ENCODE measurements at places on chromosomes 12 and 14.

- DNase-seq: no peak
Observed at GRCh38 chr12:46650688-46651087, 175.1 kb downstream of the SLC38A4 start.

GRCh38 chr12:13538136-13538535, 341.6 kb downstream of the EMP1 start:
- DNase-seq: no peak

DNA sequence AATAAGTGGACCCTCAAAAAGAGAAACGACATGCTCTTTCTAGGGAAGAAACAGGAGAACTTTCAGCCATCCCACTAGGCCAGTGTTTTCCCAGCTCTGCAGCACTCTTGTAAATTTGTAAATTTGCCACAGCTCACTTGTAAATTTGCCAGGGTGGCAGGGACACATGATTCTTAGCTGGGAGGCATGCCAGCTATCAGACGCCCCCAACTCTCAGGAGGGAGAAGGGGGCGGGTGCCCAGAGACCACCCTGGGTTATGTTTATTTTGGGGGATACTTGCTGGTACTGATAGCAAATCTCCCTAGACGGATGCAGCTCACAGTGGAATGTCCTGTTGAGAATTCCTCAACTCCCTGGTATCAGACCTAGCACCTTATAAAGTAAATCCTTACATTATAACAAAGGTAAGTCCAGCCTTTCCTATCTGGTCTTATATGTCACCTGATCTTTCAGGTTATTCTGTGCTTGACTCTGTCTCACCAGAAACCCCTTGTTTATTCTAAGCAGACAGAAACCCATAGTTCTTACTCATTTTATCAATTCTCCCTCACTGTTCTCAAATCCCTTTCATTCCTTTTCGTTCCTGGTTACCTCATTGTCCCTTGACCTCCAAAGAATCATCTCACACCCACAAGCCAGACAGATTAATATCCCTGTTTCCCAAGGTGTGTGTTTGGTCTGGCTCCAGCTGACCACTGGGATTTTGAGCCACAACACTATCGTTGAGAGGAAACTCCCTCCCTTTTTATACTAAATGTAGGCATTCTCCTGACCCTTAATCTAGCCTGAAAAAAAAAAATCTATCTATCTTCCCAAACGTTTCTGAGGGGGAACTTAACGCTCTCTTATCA, 69.3 kb upstream of the HMGA2 start:
- no peak for DNase-seq

DNA sequence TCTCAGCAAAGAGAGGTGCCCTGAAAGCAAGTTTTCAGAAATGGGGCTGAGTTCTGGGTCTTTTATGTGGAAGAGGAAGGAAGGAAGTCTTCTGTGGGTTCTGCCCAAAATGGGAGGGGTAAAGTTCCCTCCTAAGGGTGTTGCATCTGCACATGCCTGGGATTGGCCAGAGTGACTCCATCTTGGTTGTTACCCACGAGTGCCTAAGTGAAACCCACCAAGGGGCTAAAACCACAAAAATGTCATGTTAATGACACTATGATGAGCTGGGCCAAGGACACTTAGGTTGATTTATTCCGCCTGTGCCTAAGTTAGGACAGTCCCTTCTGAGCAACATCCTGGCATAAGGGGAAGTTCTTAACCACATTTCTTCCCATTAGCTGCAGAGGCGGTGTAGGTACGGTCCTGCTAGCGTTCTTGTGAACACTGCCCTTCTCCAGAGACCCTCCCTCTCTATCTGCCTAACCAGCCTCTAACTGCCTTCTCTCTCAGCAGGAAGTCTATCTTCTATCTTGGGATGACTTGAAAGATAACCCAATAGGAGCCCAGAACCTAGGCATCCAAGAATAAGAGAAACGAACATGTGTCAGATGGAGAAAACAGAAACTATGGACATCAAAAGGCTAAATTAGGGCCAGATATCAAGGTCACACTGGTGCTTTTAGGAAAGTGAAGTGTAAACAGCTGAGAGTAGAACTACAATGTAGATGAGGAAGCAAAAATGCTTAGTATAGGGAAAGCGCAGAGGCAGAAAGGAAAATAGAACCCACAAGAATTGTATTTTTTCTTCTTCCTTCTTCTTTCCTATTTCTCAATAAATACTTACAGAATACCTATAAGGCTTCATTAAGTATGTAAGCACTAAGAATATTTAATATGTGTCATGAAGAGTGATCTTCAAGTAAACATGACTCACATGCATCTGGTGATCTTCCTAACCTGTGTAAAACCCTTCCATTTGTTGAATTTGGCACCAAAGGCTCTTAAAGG, 104.2 kb upstream of the AMN1 start:
- peak; percentile 15 for DNase-seq

DNA sequence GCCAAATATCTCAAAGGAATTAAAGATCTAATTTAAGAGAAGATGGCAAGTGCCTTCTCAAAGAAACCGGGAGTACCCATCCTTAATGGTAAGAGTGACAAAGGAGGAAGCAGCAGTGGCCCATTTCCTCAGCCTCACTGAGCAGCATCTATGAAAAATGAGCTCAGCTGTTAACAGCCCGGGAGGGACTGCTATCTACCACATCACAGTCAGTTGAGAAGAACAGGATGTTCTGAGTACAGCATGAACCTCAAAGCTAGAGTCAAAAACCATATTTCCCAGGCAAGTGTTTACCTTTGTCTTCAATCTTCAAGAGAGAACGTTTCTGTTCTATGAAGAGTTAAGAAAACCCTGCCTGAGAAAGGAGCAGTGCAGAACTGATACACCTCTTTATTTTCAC, 115.0 kb downstream of the BTG1 start:
- peak; percentile 17 for DNase-seq

DNA sequence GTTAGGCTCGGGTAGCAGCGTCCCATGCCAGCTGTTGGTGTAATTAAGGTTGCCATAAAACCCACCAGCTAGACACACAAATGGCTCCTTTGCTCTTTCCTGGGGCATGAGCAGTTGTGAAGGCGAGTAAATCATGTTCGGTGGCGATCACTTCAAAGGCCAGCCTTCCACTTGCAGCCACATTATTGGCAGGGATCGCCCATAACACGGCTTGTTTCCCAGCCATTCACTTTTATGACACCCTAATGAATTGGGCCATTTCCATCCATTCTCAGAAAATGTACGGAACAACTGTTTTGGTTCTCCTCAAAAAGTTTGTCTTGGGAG, 63.4 kb downstream of the BEGAIN start:
- DNase-seq: no peak

DNA sequence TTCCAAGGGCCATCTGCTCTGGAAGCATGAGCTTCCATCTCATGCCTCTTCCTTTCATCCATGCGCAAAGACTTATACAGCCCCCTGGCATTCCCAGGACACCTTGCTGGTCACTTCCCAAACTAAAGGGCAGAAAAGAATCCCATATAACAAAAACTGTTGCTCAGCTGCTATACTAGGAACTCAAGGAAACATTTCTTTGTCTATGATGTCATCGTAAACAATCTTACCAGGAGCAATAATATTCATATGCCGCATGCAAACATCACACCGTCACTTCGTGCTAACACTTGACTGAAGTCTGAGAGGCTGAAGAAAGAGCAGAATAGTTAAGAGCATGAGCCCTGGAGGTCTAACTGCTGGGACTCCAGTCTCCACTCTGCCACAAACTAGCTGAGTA, 50.5 kb upstream of the CDKN3 start:
- no peak for DNase-seq

GRCh38 chr12:80269803-80270552, 170.6 kb downstream of the OTOGL start:
- no peak for DNase-seq

GRCh38 chr12:130438243-130438620, 100.5 kb downstream of the PIWIL1 start:
- no peak for DNase-seq

DNA sequence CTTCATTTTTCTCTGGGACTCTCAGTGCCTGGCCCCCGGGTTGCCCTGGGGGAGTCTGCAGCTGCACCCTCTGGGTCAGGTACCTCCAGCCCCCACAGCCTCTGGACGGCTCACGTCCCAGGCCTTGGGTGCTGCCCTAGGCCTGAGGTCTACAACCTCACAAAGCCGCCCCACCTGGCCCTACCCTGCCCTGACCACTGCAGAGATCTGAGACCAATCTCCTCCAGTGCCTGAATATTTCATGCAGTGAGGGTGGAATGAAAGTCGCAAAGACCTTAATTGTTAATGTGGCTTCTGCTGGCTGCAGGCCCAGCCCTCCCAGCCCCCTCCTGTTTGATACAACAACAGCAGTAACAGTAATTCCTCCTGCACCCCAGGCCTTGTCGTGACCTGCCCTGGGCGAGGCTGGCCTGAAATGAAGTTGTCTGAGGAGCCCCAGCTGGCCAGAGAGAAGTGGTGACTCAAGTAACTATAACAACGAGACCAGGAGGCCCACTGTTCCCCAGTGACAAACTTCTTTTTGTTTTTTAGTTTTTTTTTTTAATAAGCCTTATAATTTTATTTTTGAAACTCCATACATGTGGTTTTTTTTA, 8.8 kb upstream of the CCDC85C start:
- DNase-seq: no peak

- no peak for DNase-seq
Observed at GRCh38 chr14:20295067-20295466, 10.7 kb downstream of the TTC5 start.

- DNase-seq: no peak
Observed at GRCh38 chr14:25899197-25899596, 698.6 kb downstream of the NOVA1 start.

GRCh38 chr14:54589076-54589475, 22.1 kb downstream of the SAMD4A start:
- DNase-seq: no peak

DNA sequence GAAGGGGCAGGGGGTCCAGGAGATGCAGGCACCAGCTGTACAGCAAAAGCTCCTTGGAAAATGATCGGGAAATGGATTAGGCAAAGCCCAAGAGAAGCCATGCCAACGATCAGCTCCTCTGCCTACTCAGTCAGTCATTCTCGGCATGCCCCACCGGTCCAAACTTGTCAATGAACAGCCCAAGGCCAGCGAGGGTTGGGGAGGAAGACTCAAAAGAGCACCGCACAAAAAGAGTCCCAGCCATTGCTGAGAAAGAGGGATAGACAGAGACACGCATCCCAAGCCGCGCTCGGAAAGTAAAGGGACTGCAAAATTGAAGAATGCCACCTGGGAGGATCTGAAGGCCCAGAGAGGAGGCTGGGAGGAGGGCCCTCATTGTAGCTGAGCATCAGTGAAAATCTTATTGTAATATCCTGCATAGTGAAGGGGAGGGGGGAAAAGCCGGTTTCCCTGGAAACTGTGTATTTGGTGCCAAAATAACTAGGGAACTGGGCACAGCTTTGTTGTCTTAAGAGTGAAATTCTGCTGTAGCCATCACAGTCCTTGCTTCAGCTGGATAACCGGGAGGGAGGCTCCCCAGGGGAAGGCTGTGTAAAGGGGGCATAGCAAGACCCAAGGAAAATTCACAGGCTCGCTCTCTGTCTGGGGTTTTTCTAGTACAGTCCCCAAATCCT, 4.7 kb downstream of the KDM2B start:
- DNase-seq: no peak

- no peak for DNase-seq
Observed at GRCh38 chr12:42893803-42894202, 304.3 kb upstream of the PRICKLE1 start.

DNA sequence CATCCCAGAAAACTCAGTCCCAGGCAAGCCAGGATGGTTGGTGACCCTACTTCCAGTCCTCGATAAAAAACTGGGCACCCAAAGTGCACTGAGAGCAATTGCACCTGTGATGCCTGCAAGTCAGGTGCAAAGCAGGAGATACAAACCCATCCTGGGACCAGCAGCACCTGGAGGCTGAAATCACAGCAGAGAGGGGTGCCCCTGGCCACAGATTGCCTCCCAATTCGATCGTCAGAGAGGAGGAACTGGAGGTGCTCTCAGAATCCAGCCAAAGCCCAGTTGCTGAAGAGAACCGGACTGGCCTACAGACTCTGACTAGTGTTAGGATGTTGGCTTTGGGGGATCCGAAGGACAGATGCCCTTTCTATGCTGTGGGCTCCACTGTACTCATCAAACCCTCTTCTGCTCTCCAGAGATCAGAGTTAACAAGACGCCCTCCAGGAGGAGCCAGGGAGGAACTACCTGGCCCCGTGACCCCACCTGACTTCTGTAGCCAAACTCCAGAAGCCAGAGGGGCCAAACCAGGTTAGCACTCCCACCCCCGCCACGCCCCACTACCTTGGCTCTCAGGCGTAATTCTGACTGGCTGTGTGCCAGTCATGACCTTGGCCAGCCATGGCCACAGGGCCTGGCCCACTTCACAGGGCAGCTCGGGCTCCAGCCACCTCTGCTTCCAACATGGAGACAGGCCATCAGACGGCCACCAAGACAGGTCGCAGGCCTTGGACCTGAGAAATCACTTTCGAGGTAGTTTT, 284.5 kb upstream of the RTL1 start:
- no peak for DNase-seq

DNA sequence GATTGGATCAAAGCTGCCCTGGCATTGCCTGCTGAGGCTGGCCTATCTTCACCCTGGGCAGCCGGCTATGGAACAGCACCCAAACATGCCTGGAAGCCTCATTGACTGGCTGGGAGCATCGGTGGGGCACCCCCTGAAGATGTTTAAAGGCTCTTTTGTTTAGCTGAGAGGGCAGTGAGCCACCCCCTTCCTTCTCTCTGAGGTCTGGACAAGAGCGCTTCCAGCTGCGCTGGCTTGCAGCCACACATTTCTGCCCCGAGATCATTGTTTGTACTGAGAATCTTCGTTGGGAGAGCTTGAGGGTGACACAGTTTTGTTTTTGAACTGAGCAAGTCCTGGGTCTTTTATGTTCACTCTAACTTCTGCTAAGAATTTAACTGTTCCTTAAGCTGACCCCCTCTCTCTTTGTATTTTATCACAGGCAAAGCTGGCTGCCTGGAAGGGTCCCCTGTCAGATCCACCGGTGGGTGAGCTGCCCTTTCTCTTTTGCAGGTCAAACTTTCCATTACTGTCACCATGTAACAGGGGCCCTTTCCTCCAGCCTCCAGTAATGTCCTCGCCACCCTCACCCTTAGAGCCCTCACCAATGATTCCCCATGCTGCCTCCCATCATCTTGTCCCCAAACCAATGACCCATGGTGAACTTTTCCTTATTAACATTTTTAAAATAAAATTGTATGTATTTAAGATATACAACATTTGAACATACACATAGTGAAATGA, 212.2 kb downstream of the KIF26A start:
- no peak for DNase-seq

DNA sequence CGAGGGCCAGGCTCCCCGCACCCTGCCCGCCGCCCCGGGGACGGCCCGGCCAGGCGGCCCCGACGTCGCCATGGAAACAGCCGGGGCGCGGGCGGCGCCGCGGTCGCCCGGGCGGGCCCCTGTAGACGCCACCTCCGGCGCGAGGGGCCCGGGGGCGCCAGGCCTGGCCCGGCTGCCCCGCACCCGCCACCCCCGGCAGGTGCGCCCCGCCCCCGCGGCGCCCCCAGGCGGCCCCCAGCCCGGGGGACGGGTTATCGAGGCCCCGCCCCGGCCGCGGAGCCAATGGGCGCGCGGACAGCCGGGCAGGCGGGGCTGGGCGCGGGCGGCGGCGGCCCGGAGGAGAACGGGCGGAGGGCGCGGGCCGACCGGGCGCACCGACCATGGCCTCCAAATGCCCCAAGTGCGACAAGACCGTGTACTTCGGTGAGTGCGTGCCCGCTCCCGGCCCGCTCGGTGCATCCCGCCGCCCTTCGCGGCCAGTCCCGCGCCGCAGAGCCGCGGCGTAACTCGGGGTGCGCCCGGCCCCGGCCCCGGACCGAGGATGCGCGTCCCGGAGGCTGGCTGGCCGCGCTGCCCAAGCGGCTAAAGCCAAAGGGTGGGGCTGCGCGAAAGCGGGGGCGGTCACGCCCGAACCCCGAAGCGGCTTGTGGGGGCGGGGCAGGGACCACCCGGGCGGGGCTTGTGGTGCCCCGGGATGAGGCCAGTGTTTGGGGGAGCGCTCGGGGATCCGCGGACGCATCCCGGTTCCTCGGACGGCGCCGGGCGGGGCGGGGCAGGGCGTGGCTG, at the start of gene CRIP2:
TSS of gene CRIP2 (plus strand) at position 339 of the 786 bp plus-strand sequence. CDS start at position 381, 42 bp downstream.
- DNase-seq: no peak
